Stimulated activated CD4-positive, alpha-beta T cell treated with anti-CD3 and anti-CD28 coated beads, Interleukin-1b, Interleukin-23, amount 100 ng/mL, for 1 hour (primary cell): ENCODE measurements at places on chromosomes 12 and 14.

GRCh38 chr12:94690198-94690771 lies 39.9 kb upstream of the TMCC3 start:
- DNase-seq: no peak

DNA sequence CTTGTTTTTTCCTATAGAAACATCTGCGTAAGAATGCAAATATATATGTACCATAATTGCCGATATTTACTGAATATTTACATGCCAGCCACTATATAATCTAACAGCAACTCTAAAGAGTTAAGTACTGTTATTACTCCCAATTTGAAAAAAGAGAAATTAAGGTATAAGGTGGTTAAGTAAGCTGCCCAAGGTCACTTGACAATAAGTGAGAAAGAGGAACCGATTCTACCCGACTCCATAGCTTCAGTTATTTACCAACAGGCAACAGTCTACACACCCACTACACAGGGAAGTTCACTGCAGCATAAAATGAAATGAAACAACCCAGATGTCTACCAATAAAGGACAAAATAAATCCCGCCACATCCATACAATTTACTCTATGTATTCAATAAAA lies 1.1 kb downstream of the MIS18BP1 start:
- no peak for DNase-seq

- no peak for DNase-seq
Observed at GRCh38 chr12:122593910-122594309, 66.9 kb downstream of the KNTC1 start.

DNA sequence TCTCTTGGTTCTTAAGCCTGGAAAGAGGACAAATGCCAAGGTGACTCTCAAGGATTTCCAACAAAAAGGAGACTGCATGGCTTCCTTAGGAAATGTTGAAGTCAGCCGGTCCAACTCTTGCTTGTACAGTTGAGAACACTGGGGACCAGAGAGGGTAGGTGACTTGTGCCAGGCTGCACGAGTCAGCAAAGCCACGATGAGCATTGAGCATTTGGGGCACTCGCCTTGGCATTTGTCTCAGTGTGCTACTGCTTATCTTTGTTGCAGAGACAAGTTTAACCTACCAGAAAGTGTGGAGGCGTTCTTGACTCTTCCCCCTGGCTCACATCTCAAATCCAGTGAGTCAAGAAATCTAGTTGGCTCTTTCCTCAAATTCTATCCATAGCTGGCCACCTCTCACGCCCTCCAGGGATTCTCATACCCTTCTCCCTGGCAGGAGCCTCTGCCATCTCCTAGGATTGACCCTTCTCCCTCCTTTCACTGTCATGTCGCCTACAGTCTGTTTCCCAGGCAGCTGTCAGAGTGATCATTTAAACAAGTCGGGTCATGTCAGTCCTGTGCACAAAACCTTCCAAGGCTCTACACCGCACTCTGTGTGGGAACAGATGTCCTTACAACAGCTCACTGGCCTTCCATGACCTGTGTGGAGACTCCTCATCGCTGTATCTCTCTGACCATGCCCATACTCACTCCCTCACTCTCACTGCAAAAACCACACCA lies 17.2 kb upstream of the KRT83 start:
- DNase-seq: no peak

DNA sequence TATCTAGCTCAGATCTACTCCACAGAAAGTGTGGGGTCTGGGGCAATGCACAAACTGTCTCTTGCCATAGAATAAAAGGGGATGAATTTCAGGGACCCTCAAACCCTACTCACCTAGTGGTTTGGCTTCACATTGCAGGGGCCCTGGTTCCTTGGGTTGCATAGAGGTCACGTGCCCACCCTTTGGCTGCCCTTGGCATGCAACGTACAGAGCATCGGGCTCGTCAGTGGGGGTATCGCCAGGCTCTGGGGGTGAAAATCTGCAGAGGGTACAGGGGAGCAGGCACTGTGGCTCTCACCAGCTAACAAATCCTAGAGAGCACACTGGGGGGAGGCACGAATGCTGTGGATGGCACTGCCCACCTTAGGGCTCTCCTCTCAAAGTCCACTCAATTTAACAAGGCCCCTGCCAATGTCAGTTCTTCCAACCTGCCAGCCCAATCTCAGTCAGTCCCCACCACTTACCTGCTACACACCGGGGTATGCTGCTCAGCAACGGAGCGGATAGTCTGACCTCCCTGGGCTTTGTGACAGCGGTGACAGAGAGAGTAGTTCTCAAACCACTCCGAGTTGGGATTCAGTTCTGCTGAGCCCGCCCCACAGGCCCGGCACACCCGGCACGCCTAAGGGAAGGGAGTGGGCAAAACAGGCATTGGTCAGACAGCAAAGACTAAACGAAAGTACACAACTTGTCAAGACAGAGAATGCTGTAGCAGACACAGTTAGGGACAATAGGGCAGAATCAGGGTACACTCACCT lies 8.0 kb downstream of the KMT2D start:
- DNase-seq: no peak

GRCh38 chr12:27524839-27525753 lies 1.1 kb downstream of the PPFIBP1 start:
- no peak for DNase-seq

- DNase-seq: no peak
Observed at GRCh38 chr14:87492561-87492960, 500.4 kb downstream of the GALC start.

DNA sequence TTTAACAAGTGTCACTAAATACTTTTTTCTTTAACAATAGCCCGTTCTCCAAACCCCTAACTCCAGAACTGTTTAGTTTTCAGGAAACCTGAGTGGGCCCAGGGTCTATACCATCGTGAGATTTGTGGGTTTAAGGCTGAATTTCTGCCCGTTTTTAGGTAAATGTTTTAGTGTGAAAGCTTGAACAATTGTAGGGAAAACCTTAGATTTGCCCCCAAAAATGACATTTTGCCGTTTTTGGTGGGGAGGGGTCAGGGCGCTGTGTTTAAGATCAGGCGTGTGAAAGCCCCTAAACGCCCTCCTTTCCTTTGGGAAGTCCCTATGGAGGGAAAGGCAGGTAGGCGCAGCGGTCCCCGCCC lies 320 bp upstream of the PRPF39 start:
- no peak for DNase-seq

- DNase-seq: no peak
Observed at GRCh38 chr12:50241178-50241577, 42.1 kb downstream of the LIMA1 start.
